ENCODE measurements at places on chromosomes 3 and 15.

GRCh38 chr3:60189304-60189703 is 1061.9 kb downstream of the FHIT start:
- no peak for DNase-seq

DNA sequence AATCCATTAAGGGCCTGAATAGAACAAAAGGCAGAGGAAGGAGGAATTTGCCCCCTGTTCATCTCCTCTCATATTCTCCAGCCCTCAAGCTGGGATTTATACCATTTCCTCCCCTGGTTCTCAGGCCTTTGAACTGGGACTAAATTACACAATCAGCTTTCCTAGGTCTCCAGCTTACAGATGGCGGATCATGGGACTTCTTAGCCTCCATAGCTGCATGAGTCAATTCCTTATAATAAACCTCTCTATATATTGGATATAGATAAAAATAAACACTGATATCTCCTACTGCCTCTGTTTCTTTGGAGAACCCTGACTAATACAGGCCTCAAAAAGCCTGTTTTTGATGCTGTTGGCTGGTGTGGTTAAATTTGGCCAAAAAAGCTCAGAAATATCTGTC is 84.5 kb upstream of the TMEM108 start:
- DNase-seq: no peak

GRCh38 chr15:96320703-96321638 is 9.5 kb upstream of the NR2F2 start:
- no peak for DNase-seq

DNA sequence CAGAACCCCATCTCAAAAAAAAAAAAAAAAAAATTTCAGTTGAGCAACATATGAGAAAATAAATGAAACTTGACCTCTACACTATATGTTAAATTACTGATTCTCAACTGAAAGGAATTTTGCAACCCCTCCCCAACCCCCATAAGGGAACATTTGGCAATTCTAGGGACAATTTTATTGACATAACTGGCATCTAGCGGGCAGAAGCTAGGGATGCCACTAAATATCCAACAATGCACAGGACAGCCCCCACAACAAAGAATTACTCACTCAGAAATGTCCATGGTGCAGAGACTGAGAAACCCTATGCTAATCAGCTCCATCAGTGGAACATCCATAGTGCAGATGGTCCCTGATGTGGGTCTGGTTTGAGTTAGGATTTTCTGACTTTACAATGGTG is 58.2 kb upstream of the OXTR start:
- no peak for DNase-seq

- no peak for DNase-seq
Observed at GRCh38 chr3:135215516-135215915, 420.5 kb downstream of the EPHB1 start.

DNA sequence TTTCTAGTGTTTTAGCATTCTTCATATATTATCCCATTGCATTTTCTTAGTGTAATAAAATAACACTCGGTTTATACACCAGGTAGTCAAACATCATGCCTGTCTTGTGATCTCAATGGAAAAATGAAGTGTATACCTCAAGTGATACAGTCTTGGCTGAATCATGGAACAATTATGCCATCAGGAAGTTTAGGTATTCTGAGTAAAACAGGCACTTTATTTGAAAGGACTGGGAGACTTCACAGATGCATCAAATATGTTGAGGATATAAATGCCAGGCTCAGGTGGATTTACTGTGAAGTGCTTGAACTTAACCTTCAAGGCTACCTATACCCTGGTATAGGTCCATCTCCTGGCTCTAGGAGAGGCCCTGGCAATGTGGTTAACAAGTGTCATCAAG is 8.5 kb downstream of the TGFBR2 start:
- no peak for DNase-seq

DNA sequence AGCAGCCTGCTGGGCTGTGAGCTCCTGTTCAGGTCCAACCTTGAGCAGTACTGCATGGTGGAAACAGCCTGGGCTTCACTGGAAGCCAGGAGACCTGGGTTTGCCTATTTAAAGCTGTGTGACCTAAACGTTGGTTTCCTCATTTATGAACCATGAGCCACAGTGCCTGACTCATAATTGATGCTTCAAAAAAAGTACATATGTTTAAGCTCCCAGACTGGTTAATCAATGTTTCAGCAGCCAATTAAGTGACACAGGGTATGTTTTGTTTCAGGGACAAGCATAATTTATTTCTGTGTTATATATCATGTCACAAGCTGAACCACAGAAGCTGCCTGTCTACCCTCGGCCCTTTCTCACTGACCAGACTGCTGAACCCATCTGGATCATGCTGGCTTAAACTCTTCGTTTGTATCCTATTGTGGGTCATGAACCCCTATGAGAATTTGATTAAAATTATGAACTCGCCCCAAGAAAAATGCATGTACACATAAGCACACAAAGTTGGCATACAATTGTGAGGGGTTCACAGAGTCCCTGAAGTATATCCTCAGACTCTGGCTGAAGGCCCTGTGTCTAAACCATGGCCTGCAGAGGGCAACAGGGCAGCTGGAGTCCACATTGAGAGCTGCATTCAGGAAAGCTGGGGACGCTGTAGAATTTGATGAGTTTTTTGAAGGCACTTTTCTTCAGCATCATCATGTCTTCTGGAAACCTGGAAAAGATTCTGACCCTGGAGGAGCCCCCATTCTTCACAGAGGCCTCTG is 23.7 kb downstream of the HDC start:
- no peak for DNase-seq

Data from T-helper 2 cell (primary cell).